ENCODE measurements at places on chromosomes 5 and 9. TPM values are rescaled to one million over a fixed set of nuclear protein-coding genes. Genes with fewer than 3 reads are reported as not detected.
A peak's percentile ranks its signal among the peaks of the same experiment; 100 is the strongest.

- H3K27ac ChIP-seq = no peak overlapping the region
- peaks cover 26% of the 10 kb centered on the region for H3K4me1 ChIP-seq
- peaks cover 18% of the 10 kb centered on the region for H3K36me3 ChIP-seq
- H3K4me3 ChIP-seq = no peak overlapping the region
- DNase-seq = no peak
These were observed 35.2 kb downstream of the MRPS27 start for GRCh38 chr5:72284559-72285423.

GRCh38 chr9:133714606-133715294, 23.4 kb downstream of the SARDH start:
- H3K4me3 ChIP-seq = peak overlapping the region; percentile 36
- H3K27me3 ChIP-seq = no peaks in the 10 kb centered on the region
- DNase-seq = peak; percentile 96
- H3K36me3 ChIP-seq = peaks cover 36% of the 10 kb centered on the region

DNA sequence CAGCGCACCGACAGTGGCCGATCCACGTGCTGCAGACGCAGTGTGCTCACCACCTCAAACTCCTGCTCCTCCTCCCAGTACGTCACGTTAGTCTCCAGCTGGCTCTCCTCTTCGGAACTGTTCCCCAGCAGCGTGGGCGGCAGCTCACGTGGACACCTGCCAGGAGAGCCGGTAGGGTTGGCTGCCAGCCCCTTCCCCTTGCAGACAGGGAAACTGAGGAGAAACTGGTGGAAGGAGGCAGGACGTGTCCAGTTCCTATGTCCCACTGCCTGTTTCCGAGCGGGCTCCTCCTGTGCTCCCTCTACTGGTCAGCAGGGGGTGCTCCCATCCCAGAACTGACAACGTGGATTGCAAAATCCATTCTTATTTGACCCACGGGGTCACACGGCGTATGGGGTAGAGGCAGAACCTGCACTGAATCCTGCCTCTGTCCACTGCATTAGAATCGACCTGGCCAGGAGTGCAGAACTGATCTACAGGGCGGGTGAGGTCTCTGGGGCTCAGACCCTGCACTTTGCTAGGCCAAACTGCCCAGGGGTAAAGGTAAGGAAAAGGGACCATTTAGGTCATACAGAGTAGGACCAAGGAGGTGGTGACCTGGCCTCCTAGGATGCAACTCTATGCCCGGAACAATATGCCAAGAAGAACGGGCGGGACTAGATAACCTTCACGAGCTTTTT, 25.7 kb downstream of the PDGFRB start:
- H3K27ac ChIP-seq = no peak overlapping the region
- peaks cover 29% of the 10 kb centered on the region for H3K4me1 ChIP-seq
- H3K27me3 ChIP-seq = no peaks in the 10 kb centered on the region
- DNase-seq = peak; percentile 84
- H3K4me3 ChIP-seq = no peak overlapping the region

GRCh38 chr9:18488886-18489285, 14.9 kb downstream of the ADAMTSL1 start:
- peaks cover 42% of the 10 kb centered on the region for H3K4me1 ChIP-seq
- no peak overlapping the region for H3K4me3 ChIP-seq
- DNase-seq = no peak

DNA sequence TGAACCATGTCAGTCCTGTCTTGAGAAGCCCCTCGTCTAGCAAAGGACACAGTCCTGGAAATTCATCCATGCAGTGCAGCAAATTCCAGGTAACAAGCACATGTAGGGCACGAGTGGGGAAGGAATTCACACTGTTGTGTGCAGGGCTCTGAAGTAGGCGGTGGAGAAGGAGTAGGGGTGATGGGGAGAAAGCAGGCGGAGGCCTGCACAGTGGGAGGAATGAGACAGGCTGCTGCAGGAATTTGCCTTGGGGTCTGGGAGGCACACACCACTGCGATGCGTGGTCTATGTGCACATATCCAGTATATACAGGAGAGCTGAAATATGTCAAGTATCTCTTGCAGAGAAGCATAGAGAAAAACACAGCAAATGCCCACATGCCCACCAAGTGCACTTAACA, 249.2 kb upstream of the IRX2 start:
- no peaks in the 10 kb centered on the region for H3K27me3 ChIP-seq
- H3K4me3 ChIP-seq = no peak overlapping the region

GRCh38 chr5:178993236-178993765, 1.8 kb downstream of the GRM6 start:
- H3K4me3 ChIP-seq = no peak overlapping the region
- DNase-seq = no peak
- H3K4me1 ChIP-seq = no peaks in the 10 kb centered on the region
- H3K27me3 ChIP-seq = no peaks in the 10 kb centered on the region

Gene C5orf52
- total RNA-seq = not detected

Gene GBGT1
- total RNA-seq = not detected

Gene CCIN
- total RNA-seq = 0.61 TPM

Gene ICE1
- 25.4 TPM for total RNA-seq

Gene AQP3
- total RNA-seq = not detected

Gene CSF1R
- 1.2 TPM for total RNA-seq
